ENCODE measurements at places on chromosomes 2 and 18.
A peak's percentile ranks its signal among the peaks of the same experiment; 100 is the strongest.

- no peak for DNase-seq
Observed at GRCh38 chr2:237731663-237732062, 66.9 kb upstream of the RBM44 start.

GRCh38 chr2:124683536-124684428 lies 658.7 kb downstream of the CNTNAP5 start:
- DNase-seq, result no peak

GRCh38 chr2:217440000-217440399 lies 562.8 kb downstream of the TNS1 start:
- no peak for DNase-seq

DNA sequence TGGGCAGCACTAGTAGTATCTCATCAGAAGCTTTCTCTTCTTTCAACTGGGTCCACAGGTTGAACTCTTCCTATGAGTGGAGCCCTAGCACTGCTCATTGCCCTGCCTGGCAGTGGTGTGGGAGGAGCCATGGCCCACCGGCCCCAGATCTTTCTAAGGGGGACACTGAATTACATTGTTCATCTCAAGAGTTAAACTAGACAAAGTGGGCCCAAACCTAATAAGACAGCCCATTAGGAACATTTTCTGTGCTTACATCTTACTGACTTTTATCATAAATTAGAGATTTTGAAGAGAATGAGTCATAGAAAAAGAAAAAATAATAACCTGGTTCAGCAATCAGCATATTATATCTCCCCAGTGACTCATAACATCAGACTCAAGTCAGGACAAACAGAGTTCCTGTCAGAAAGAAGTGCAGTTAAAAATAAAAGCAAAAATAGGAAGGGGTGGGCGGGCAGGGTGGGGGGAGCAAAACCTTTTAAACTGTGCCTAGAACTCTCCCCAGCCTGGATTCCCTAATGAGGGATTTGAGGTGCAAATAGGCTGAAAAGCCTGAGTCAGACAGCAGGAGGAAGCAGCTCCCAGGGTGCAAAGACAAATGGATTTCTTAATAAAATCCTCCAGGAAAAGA lies 161.6 kb upstream of the TRIB2 start:
- no peak for DNase-seq

DNA sequence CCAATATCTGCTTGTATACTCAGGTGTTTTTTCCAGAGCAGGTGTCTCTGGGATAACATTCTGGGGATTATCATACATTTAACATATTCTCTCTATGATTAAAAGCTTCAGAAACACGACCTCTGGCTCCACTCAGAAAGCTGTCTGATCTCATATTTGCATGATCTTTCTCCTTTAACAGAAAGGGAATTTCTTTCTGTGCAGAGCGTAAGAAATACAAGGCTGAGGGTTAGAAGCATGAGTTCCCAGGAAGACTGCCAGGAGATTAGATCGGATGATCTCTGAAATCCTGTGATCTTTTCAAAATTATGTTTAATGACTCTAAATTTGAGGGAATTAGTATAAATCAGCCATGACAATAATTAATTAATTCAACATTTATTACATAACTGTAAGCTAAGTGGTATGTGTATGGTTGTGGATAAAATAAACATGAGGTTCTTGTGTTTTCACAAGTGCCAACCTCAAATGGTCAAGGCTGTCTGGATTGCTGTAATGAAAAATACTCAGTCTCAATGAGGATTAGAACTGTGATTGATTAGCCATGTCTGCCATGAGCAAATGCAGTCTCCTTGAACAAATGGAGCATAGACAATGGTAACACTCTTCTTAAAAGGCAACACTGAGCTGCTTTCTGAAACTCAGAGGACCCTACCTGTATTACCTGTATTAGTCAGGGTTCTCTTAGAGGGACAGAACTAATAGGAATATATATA lies 304.9 kb downstream of the STK39 start:
- no peak for DNase-seq

DNA sequence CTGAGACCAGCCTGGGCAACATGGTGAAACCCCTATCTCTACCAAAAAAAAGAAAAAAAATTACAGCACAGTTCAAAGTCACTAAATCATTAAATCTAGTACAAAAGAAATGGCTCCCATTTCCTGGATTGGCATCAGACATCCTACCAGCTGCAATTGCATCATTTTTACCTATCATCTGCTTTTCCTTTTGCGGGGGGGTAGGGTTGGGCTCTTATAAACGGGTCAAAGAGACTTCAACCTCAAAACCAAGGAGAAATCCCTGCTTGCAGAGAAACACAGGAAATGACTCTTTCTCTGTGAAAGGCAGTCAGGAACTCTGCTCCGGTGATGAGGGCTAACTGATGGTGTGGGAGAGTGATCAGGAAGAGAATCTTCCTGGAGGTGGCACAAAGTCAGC lies 45.3 kb upstream of the RFX8 start:
- no peak for DNase-seq

DNA sequence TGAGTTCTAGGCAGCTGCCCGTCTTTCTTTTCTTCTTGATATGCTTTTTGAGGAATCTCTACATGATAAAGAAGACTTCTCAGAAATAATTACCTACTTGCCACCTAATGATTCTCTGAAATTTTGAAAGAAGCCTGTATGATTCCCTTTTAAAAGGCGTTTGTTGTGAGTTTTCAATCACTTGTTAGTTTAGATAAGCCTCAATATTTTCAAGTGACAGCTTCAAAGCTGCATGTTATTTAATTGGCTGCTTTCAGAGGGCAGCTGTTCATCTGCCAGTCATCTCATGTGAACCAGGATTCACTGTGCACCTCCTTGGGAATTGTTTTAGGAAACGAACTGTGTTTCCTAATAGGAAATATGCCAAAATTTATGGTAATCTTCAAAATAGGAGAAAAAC lies 938.1 kb downstream of the CPS1 start:
- DNase-seq, result no peak

DNA sequence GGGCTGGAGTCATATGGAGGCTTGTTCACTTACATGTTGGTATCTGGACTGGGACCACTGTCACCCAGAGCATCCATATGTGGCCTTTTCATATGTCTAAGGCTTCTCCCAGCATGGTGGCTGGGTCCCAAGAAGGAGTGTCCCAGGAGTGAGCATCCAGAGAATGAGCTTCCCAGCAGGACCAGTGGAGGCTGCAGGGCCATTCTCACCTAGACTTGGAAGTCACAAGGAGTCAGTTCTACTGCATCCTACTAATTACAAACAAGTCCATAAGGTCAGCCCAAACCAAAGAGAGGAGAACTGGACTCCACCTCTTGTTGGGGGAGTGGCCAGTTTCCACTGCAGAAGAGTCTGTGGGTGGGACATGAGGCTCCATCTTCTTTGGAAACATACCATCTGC lies 5.1 kb upstream of the TEX51 start:
- DNase-seq, result no peak

DNA sequence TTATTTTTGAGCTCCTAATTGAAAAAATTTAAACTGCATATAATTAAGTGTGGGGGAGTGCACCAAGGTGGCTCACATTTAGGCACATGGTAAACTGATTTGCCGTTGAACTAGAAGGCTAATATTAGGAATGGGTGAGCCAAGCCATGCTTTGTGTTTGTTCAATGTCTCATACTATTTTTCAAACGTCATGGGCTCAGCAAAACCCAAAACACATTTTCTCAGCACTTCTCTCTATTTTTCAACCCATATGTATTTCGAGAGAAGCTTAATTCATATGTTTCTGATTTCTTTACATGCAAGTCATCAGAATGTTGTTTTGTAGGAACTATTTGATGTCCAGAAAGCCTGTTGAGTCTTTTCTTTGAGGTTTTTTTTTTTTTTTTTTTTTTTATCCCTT lies 291.2 kb downstream of the TCF4 start:
- DNase-seq, result no peak

GRCh38 chr18:21179590-21180220 lies 62.3 kb upstream of the GREB1L start:
- peak; percentile 19 for DNase-seq

- DNase-seq, result no peak
Observed at GRCh38 chr2:38666556-38666910, 619 bp downstream of the GALM start.

DNA sequence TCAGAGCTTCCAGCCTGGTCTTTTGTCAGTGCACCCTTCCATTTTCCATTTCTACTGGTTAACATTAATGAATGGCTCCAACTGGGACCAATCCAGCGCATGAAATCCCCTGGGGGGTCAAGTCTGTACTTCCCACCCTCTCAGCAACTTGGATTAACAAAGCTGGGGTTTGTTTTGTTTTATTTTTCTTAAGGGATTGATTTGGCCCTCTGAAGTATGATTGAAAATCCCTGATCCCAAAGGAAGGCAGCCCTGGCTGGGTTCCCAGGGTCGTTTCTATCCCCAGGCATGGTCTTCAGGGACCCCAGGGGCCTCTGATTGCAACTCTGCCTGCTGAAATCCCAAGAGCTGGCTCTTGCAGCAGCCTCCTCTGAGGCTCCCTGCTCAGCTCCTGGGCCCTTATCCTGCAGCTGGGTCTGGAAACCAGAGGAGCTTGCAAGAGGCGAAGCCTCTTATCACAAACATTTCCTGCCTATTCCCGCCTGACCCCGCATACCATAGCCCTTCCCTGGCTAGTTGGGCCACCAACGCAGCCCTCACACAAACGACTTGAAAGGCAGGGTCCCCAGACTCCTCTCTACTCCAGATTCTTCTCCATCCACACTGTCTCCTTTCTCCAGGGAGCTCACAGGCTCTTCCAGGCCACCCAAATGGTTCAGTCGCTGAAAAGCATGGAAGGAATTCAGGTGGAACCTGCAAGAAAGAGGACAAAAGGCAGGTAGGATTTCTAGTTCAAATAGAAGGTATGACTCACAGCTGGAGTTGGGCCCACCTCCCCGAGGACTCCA lies 109.7 kb upstream of the PKDCC start:
- DNase-seq, result no peak

DNA sequence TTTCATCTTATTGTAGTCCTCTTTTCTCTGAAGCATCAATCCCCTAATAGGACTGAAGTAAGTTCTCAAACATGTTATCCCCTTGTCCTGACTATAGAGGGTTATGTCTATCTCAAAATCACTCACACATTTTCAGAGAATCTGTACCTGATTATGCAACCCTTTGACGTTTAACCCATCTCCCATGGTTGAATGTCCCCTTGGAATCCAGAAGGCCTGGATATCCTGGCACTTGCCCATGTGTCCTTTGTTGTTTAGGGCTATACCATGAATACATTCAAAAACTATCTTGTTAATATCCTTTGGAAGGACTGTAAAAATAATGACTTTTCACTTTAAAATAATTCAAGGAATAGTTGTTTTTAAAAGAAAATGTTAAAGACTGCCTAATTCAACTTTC lies 66.3 kb upstream of the PSMD14 start:
- DNase-seq, result no peak

- no peak for DNase-seq
Observed at GRCh38 chr2:29325544-29325943, 210.3 kb downstream of the CLIP4 start.

GRCh38 chr2:235847576-235847975 lies 320.6 kb downstream of the GBX2 start:
- DNase-seq, result no peak

DNA sequence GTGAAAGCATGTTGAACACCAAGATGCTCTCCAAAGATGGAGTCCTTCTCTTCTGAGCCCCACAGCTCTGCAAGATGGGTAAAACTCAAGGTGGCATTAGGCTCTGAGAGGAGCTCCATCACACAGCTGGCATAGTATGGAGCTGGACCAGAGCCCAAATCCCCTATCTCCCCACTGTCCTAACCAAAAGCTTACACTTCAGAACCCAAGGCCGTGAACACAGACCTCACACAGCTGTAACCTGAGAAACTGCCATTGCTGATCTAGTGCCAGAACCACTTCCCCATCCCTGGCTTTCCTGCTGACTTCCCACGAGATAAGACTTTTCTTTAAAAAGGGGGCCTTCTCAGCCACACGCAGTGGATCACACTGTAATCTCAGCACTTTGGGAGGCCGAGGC lies 25.0 kb downstream of the TTC32 start:
- no peak for DNase-seq

GRCh38 chr2:66561645-66562303 lies 126.8 kb downstream of the MEIS1 start:
- no peak for DNase-seq

- no peak for DNase-seq
Observed at GRCh38 chr2:34365512-34365911, 766.4 kb upstream of the FAM98A start.

DNA sequence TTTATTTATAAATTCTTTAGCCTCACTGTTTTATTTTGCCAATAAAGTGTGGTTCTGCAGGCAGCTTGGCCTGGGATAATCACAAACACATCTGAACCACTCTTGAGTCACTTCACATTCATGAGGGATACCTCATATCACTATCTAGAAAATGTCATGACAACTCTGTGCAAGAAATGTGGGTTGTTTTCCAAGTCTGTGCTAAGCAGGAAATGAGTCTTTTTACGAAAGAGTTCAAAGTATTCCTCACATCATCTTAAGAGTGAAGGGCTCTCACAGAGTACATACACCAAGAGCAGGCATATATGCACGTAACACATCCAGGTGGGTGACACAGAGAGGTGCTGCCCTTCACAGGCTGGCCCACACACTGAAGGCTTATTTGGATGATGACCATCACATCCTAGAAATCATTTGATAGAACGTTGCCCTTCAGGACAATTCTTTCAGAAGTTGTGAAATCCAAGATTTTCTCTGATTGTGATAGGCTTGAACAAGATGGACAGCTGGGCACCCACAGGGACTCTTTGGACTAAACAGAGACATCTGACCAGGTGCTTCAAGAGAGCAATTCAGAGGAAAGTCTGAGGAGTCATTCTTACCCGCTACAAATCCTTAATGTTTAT lies 811.1 kb upstream of the LRATD1 start:
- no peak for DNase-seq

DNA sequence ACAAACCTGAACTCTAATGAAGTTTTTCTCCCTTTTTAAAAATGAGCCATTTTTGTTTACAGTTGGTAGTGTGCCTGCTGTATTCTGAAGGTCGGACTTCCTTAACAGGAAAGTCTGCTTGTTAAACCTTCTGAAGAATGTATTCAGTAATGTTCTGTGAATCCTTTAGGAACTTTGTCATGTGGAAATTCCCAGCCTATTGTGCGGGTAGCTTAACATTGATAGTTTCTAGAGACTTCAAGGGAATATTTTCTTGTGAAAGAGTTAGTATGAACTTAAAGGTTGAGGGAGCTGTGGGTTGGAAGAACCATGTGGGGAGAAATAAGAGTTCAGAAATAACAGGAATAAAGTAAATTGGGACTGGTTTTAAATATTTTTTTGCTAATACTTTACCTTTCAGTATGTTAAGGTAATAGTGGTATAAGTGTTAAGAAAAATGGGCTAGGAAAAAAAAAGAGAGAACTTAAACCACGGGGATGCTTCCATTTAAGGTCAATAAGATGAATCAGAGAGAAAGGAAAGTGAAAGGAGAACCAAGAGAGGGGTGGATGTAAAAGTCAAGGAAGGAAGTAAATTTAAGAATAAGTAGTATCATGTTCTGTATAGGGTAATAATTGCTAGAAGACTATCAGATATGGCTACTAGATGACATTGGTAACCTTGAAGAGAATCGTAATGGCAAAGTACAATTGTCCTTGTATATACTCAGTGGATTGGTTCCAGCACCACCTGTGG lies 90.5 kb downstream of the PMS1 start:
- no peak for DNase-seq

GRCh38 chr18:8980496-8980895 lies 122.0 kb upstream of the NDUFV2 start:
- DNase-seq, result no peak

All from stimulated activated CD8-positive, alpha-beta memory T cell treated with anti-CD3 and anti-CD28 coated beads, Interleukin-15, amount 100 ng/mL, for 1 hour (primary cell).